ENCODE measurements at places on chromosomes 11 and 22.

- DNase-seq, result no peak
These were observed 5.1 kb downstream of the PRAME start for GRCh38 chr22:22553735-22554586.

- no peak for DNase-seq
These were observed 89.8 kb downstream of the RTL6 start for GRCh38 chr22:44407987-44408828.

DNA sequence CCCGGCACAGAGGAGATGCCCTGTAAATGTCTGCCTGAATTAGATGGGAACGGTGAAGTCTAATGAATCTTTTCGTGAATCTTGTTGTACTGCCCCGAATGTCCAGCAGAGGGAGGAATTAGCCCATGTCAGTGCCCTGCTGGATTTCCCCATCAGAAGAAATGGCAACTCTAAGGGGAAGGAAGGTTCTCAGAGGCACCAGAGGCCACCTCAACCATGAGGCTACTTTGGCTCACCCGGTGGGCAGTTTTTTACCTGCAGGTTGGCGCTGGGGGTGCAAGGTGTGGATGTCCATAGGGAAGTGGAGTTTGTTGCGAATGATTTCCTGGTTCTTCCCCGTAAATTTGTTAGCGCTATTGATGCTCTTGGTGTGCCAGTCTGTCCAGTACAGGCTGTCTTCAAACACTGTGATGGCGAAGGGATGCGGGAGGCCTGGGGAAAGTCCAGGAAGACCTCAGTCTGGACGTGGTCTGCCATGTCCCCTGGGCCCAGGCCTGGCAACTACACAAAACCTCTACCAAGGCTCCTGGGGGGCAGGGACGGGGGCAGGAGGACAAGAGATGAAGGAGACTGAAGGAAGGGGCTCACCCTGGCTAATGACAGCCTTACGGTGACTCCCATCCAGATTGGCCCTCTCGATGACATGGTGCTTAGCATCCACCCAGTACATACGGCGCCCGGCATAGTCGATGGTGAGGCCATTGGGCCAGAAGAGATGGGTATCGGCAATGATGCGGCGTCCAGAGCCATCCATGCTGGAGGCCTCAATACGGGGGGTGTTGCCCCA is 28.5 kb downstream of the LRP4 start:
- peak; percentile 19 for DNase-seq

DNA sequence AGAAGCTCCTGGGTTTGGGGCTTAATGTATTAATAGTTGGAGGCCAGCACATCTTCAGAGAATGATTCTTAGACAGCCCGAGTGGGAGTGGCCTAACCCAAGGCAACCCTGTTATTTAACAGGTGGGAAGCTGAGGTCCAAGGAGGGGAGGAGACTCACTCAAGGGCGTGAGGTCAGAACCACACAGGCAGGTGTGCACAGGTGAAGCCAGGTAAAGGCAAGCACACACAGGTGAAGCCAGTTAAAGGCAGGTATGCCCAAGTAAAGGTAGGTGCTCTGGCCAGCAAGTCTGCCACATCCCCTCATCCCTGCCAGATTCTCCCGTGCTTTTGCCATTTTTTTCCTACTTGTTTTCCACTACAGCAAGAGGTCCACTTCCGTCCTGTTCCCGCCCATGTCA is 2.9 kb upstream of the SHANK2 start:
- DNase-seq, result no peak

DNA sequence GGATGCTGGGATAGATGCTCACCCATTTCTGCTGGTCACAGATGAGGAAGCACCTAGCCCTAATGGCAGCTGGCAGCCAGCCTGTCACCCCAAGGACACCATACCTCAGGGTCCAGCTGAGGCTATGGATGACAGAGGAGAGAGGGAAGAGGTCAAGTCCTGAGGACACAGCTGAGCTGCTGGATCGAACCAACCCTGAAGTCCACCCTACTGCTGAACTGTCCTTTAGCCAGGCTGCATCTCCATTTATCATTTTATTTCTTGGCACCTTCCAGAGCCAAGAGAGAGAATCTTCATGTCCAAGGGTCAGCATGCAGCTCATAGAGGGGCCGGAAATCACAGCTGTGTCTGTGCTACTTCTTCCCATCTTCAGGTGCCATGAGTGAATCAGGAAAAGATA is 30.9 kb downstream of the RPS6KA4 start:
- no peak for DNase-seq

DNA sequence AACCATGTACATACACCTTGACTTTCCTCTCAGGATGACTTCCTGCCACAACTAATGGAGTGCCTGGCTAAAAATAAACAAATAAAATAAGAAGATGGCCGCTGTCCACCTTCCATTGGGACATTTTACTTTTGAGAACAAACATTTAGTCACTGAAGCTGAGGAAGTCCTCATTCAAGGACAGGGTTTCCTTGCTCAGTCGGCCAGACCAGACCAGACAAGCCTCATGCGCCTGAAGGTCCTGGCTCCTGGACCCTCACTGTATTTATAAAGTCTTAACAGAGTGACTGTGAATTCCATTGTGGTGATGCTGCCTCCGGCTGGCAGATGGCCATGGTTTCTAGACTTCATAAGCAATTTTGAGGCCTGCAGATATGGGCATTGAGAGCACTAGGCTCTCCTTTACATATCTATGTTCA is 114.5 kb downstream of the MAML2 start:
- DNase-seq, result no peak

DNA sequence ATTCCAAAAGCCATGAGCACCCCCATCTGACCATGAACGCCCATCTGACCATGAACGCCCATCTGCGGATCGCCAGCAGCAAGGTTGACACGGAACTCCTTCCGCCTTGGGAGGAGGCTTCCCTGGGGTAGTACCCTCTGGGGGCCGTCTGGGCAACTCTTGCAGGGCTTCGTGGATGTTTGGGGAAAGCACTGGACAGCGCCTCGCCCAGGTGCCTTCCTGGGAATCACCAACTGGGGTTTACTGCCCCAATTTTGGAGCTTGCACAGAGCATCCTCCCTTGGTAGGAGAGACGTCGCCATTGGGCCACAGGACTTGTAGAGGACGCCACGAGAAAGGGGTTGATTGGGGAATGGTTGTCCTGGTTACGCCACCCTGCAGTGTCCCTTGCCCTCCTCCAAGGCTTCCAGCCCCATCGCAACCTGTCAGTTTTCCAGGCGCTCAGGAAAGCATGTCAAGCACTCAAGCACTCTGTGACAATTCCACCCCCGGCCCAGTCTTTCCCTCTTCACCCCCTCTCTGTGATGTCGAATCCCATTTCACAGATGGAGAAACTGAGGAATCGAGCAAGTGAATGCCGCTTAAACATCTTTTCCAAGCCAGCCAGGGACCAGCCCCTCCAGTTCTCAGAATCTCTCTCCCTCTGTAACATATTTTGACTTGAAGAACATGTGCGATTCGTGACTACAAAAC is 914 bp upstream of the PRDM11 start:
- DNase-seq, result peak; percentile 26

DNA sequence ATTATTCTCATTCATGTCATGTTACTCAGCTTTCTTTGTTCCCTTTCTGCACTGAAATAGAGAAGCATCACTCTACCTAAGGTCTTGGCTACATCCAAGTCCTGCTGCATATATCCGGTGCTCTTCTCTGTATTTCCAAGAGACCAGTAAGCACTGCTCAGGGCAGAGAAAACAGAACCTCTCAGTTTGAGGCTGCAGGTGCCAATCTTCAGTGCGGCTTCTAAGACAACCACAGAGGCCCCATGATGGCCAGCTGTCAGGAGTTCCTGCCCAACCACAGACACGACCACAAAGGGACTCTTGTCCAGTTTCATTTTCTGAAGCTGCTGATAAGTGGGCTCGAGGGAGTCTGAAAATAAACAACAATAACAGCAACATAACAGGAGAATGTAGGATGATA is 378.4 kb upstream of the PITPNB start:
- DNase-seq, result no peak
